Tibial artery (tissue), 4 donors: ENCODE measurements at places on chromosomes 7 and 10.

GRCh38 chr10:20608503-20608902, 288.6 kb downstream of the NEBL start:
- no peak for DNase-seq

GRCh38 chr7:157352516-157352915, 15.7 kb downstream of the DNAJB6 start:
- peak; percentile 23 for DNase-seq

- DNase-seq: no peak
Measured at GRCh38 chr10:128930515-128930914, 536.5 kb upstream of the MGMT start.

GRCh38 chr7:132002343-132002968, 446.0 kb upstream of the PODXL start:
- DNase-seq: no peak

- no peak for DNase-seq
Measured at GRCh38 chr10:96505150-96506136, 8.3 kb downstream of the TLL2 start.

DNA sequence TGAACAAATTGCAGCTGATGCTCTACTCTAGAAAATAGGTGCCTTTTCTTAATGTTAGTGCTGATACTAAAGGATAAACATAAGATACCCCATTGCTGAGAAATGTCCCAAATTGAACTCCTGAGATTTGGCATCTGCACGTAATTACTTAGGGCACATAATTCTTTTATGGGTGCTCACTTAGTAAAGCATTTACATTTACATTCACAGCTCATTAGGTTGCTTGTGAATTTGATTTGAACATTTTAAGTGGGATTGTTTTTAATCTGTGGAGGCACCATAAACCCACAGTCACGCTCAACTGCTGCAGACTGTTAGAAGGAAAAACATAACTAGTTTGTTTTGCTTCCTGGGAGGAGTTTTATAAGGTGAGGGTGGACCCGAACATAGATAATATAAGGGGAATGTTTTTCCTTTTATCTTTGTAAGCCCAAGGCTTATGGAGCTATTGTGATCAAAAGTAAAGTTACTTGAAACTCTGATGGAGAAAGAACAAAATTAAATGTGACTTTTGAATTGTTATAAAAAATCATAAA, 560.8 kb downstream of the REEP3 start:
- no peak for DNase-seq

GRCh38 chr7:103658055-103659005, 212.3 kb upstream of the SLC26A5 start:
- no peak for DNase-seq

- DNase-seq: no peak
Measured at GRCh38 chr10:103558911-103559310, 65.4 kb downstream of the NEURL1 start.

- DNase-seq: no peak
Measured at GRCh38 chr10:19577381-19577780, 238.9 kb upstream of the PLXDC2 start.

DNA sequence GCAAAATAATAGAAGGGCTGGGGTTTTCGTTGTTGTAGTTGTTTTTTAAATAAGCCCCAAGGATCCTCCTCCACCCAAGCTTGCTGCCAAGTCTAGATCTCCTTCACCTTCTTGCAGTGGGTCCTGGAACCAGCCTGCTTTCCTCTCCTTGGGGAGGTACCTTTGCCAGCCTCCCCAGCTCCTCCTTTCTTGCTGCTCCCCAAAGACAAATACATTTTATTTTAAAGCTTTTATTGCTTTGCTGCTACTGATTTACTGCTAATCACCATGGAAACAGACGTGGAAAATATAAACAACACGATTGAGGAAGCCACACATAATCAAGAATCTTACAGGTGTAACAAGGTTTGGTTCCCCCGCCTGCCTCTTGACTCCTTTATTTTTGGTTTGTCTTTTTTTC, 17.4 kb upstream of the SLF2 start:
- DNase-seq: no peak

- peak; percentile 63 for DNase-seq
Measured at GRCh38 chr10:125094806-125095205, 65.6 kb downstream of the CTBP2 start.

GRCh38 chr7:744854-745430, 17.9 kb upstream of the PRKAR1B start:
- no peak for DNase-seq

GRCh38 chr10:117609796-117610170, 67.2 kb downstream of the EMX2 start:
- DNase-seq: no peak

DNA sequence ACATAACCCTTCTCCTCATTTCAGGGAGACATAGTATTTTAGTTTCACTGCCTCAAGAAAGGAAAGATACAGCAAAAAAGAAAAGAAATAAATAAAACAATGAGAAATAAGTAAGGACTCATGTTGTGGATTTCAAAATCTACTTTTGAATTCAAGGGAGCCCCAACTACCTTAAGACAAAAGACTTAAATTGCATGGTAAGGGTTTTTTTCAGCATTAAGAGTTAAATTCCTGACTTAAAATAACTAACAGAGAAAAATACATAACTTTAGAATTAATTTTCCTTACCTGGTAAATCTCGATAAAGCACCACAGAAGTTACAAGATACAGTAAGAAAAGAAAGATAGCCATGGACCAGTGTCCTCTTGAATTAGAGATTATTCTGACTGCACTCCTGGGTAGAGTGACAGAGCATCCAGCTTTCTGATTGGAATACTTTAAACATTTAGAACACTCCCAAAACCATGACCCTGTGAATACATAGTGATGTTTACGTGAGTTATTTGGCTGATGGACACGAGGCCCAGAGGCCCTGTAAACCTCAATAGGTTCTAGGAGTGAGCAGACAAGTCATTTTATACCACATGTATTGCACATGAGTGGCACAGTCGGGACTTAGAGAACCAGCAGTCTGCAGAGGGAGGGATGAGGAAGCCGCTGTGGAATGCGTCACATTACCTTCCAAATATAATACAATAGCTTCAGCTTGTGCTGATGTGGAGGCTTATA, 292.5 kb upstream of the SEMA3C start:
- no peak for DNase-seq

DNA sequence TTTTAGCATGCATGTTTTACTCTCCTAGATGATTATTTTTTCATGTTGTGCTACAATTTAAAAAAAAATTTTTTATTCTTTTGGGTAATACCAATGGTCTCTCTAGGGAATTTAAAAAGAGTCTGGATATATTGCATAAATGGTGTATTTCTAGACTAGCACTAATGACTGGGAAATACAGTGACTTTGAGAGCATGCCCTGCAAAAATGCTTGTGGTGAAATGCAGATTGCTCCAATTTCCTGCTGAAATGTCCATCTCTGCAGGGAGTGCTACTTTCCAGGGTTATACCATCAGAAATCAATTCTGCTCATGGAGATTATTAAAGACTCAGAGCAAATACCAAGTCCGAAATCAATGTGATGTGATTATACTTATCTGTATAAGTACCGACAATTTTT, 186.1 kb downstream of the PRKG1 start:
- DNase-seq: no peak

DNA sequence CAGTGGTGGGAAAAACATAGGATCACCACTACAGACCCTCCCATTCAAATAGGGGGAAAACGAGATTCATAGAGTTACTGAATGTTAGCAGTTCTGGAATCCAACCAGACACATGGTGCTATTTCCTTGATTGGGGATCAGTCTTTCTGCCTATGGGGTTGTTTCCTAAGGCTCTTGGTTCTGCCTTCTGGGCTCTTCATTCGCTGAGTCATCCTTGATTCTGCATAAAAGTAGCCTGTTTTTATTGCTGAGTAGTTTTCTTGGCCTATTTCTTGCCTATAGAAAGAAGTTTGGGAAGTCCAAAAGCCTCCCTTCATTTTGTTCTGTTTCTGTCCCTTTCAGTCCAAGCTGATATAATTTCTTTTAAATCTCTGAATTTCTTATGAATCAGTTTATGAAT, 99.3 kb upstream of the OIT3 start:
- no peak for DNase-seq

- DNase-seq: no peak
Measured at GRCh38 chr10:98456043-98456570, 9.4 kb upstream of the HPS1 start.

GRCh38 chr7:101975046-101975445, 157.6 kb downstream of the CUX1 start:
- no peak for DNase-seq

DNA sequence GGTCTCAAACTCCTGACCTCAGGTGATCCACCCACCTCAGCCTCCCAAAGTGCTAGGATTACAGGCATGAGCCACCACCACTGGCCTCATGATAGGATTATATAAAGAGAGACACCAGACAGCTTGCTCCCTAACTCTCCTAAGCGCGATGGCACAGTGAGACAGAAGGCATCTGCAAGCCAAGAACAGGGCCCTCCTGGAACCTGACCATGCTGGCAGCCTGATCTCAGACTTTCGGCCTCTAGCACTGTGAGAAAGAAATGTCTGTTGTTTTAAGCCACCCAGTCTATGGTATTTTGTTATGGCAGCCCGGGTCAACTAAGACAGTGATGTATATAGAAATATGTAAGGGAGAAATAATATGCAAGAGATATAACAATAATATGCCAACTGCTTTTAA, 51.2 kb downstream of the SRPK2 start:
- no peak for DNase-seq

DNA sequence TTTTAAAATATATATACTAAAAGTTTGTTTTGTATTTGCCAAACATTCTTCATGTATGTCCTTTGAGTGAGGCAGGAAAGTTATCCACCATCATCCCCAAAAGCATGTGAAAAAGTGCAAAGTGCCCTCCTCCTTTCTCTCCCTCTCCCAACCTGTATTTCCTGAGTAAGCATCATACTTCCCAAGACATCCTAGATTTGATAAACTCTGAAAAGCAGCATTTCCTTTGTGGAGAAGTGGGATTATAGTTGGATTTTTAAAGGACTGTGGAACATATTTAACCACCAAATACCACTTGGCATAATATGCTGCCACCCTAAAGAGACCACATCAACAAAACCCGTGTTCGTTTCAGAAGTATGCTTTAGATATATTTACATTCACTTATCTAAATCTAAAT, 36.9 kb downstream of the NET1 start:
- DNase-seq: no peak

- no peak for DNase-seq
Measured at GRCh38 chr7:41773756-41774155, 70.9 kb upstream of the INHBA start.

GRCh38 chr7:141045126-141045841, 28.6 kb upstream of the TMEM178B start:
- no peak for DNase-seq

DNA sequence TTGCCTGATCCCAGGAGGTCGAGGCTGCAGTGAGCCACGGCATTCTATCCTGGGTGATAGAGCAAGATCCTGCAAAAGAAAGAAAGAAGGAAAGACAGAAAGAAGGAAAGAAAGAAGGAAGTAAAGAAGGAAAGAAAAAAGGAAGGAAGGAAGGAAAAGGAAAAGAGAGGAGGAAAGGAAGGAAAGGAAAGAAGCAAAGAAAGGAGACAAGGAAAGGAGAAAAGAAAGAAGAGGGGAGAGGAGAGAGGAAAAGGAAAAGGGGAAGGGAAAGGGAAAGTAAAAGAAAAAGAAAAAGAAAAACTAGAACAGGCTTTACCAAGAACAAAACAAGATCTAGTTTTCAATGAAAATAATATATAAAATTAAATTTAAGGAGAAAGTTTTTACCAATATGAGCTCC, 15.0 kb downstream of the NEBL start:
- DNase-seq: no peak

DNA sequence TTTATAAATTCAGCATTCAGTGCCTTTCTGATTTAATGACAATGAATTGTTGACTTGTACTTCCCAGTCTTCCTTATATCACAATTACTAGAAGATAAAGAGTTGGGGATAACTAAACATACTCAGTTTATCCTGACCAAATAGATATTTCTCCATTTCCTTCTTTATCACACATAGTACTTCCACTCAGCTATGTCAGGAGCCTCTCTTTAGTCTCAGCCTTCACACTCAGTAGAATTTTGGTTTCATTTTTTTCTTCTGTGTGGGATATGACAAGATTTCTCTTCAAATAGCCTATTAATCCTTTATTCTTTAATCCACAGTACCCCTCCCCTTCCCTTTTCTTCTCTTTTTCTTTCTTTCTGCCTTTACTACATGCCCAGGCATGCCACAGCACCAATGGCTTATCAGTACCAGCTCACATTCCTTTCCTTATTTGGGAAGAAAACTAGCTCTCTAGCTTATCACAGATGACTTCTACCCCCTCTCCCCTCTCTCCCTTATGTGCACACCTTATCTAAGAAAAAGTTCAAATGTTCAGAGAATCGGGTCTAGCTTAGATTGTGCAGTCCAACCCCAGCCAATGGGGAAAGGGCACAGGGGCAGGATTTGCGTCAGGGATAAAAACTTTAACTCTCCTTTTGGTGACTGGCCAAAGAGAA, 109.0 kb downstream of the PHF14 start:
- DNase-seq: no peak

DNA sequence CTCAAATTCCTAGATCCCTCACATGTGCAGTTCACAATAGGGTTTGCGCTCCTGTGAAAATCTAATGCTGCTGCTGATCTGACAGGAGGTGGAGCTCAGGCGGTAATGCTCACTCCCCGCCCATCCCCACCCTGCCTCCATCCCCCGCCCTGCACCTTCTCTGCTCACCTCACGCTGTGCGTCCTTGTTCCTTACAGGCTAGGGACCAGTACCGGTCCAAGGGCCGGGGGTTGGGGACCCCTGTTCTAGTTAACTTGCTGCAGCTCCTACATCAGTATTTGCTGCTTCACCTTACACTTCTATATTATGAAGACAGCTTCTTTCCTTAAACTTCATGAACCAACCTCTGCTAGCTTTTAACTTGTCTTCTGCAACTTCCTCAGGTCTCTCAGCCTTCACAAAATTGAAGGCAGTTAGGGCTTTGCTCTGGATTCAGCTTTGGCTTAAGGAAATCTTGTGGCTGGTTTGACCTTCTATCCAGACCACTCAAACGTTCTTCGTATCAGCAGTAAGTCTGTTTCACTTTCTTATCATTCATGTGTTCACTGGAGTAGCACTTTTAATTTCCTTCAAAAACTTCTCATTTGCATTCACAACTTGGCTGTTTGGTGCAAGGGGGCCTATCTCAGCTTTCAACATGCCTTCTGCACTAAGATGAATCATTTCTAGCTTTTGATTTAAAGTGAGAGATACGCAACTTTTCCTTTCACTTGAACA, 1.7 kb upstream of the TNKS2 start:
- DNase-seq: peak; percentile 69

- DNase-seq: no peak
Measured at GRCh38 chr7:33562996-33563395, 342.3 kb upstream of the BMPER start.

DNA sequence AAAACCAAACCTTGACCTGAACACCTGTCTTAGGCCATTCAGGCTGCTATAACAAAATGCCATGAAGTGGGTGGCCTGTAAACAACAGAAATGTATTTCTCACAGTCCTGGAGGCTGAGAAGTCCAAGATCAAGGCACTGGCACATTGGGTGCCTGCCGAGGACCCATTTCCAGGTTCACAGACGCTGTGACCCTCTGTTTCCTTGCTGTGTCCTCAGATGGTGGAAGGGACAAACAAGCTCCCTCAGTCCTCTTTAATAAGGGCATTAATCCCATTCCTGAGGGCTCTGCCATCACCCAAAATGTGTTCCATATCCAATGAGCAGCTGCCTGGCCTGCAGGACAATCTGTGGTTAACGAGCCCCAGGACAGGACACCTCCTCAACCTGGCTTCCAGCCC, 67.6 kb downstream of the ITGB1 start:
- no peak for DNase-seq

GRCh38 chr7:43141091-43141490, 28.6 kb downstream of the HECW1 start:
- no peak for DNase-seq
